Stomach (tissue), 19 donors: ENCODE measurements at places on chromosomes 7 and 10. TPM values are rescaled to one million over a fixed set of nuclear protein-coding genes. Genes with fewer than 3 reads are reported as not detected.

GRCh38 chr10:87594864-87595263 is 64.8 kb upstream of the PAPSS2 start:
- no peak for DNase-seq

- no peak for DNase-seq
These were observed 19.6 kb downstream of the KNDC1 start for GRCh38 chr10:133179651-133180050.

GRCh38 chr7:22601003-22601402 is 101.0 kb upstream of the STEAP1B start:
- no peak for DNase-seq

- DNase-seq = no peak
These were observed 13.3 kb upstream of the PRDX3 start for GRCh38 chr10:119191881-119192280.

GRCh38 chr7:50661345-50662040 is 96.3 kb upstream of the DDC start:
- no peak for DNase-seq

- DNase-seq = no peak
These were observed 27.1 kb downstream of the PRF1 start for GRCh38 chr10:70575486-70575873.

SPDYE16 gene
- polyA plus RNA-seq = not detected

ARL4A gene
- polyA plus RNA-seq = 25.4 TPM

RPEL1 gene
- polyA plus RNA-seq = not detected

- DNase-seq = no peak
These were observed 333.8 kb upstream of the AKR1E2 start for GRCh38 chr10:4492202-4492601.

SKIDA1 gene
- polyA plus RNA-seq = 0.45 TPM
